Tibial artery (tissue), 4 donors: ENCODE measurements at places on chromosomes 4 and X.

DNA sequence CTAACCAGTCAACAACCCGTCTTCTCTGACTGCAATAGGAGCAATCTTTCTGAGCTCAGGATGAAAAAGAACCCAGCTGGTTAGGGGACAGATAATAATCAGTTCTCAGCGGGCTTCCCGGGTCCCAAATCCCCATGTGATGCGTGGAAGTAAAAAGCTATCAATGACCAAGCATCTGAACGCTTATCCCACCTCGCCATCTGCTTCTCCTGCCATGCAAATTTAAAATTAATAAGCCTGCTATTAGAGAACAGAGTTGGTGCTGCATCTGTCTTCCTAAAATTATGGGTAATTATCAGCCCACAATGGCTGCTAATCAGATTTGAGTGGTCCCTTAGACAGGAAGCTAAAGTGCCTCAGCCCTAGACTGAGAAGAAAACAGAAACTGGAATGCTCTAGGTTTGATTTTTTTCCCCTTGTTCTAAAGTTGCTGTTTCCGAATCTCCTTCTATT, 37.5 kb downstream of the AFAP1 start:
- H3K27me3 ChIP-seq: no peaks in the 10 kb centered on the region
- H3K36me3 ChIP-seq: no peaks in the 10 kb centered on the region
- no peak overlapping the region for H3K4me3 ChIP-seq
- no peaks in the 10 kb centered on the region for H3K4me1 ChIP-seq
- peak overlapping the region; percentile 76 for H3K27ac ChIP-seq

- H3K36me3 ChIP-seq: no peaks in the 10 kb centered on the region
- no peaks in the 10 kb centered on the region for H3K4me1 ChIP-seq
Measured at GRCh38 chrX:70427365-70427764, 4.3 kb downstream of the GDPD2 start.

- H3K27me3 ChIP-seq: no peaks in the 10 kb centered on the region
- H3K36me3 ChIP-seq: no peaks in the 10 kb centered on the region
- H3K4me1 ChIP-seq: peaks cover 2% of the 10 kb centered on the region
- H3K27ac ChIP-seq: no peak overlapping the region
- H3K4me3 ChIP-seq: no peak overlapping the region
Measured at GRCh38 chr4:25856756-25857155, 6.0 kb downstream of the SEL1L3 start.

DNA sequence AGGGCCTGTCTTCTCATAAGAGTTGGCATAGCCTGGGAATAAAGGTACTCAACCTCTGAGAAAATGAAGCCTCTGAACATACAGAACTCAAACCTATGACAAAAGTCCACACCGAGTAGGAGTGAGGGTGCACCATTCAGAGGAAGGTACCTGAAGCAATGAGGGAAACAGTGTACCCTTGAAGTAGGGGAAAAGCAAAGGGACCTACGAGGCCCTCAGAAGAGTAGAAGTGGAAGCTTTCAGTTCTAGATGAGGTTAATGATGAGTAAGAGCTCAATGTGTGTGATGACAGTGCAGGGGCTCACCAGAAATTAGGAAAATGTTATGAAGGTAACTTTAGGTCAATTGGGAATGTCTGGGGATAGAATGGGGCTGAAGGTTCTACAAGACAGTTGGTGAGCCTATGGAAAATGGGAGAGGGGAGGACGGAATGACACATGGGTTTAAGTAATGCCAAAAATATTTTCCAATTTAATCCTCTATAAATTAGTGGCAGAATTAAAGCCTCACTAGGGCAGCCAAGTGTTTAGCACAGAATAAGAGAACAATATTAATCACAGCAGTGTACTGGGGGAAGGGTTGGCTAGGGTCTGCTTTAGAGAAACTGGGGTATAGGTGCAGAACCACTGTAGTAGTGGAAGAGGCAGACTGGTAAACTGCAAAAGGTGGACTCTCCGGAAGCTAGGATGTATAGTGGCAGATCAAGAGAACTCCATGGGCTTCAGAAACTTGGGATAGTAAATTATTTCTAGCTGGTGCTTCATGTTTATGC, 39.8 kb downstream of the RAB33A start:
- DNase-seq: no peak
- H3K4me3 ChIP-seq: no peak overlapping the region
- H3K4me1 ChIP-seq: no peaks in the 10 kb centered on the region
- no peaks in the 10 kb centered on the region for H3K27me3 ChIP-seq
- H3K36me3 ChIP-seq: no peaks in the 10 kb centered on the region
- no peak overlapping the region for H3K27ac ChIP-seq

- H3K4me3 ChIP-seq: no peak overlapping the region
- no peak overlapping the region for H3K27ac ChIP-seq
- no peaks in the 10 kb centered on the region for H3K4me1 ChIP-seq
- DNase-seq: no peak
Measured at GRCh38 chr4:81217779-81218178, 2.8 kb upstream of the PRKG2 start.

DNA sequence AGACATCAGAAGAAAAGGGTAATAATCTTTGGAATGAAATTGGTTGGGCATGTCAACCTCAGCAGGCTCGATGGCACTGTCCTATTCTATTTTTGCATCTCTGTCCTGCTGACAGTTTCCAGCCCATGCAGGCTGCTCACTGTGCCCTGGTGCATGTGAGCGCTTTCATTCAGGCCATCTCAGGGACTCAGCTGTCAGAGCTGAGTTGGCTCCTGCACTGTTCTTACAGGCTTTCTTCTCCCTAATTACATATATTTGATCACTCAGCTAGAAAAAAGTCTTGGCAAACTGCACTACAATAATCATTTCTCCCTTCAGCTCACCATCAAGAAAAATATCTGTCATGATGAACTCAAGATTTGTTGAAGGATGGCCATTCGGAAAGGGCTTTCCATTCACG, 84.7 kb downstream of the RASL11B start:
- H3K27ac ChIP-seq: no peak overlapping the region
- H3K36me3 ChIP-seq: no peaks in the 10 kb centered on the region
- H3K27me3 ChIP-seq: no peaks in the 10 kb centered on the region
- no peak for DNase-seq
- H3K4me1 ChIP-seq: no peaks in the 10 kb centered on the region

DNA sequence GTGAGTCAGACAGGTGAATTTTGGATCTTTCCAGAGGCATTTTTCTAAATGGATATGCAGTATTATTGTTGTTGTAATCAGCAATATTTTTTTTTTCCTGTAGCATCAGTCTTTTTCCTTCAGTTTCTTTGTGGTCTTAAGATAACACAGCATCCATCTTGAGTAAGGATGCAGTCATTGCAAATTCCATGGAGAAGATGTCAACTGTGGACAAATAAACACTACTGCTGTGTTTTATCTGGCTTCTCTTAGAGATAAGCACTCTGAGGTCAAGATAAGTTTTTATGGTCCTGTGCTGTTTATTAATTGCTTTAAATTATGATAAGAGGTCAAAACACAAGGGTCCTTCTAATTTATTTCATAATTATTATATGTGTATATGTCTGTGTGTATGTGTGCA, 1255.7 kb downstream of the ADGRL3 start:
- H3K4me1 ChIP-seq: no peaks in the 10 kb centered on the region
- H3K27me3 ChIP-seq: no peaks in the 10 kb centered on the region
- no peak overlapping the region for H3K27ac ChIP-seq
- H3K4me3 ChIP-seq: no peak overlapping the region
- no peak for DNase-seq
- H3K36me3 ChIP-seq: no peaks in the 10 kb centered on the region

- H3K36me3 ChIP-seq: no peaks in the 10 kb centered on the region
- H3K4me1 ChIP-seq: no peaks in the 10 kb centered on the region
- H3K27me3 ChIP-seq: peaks cover 2% of the 10 kb centered on the region
- no peak overlapping the region for H3K27ac ChIP-seq
- no peak overlapping the region for H3K4me3 ChIP-seq
Measured at GRCh38 chr4:108345862-108346817, 177.4 kb upstream of the LEF1 start.

DNA sequence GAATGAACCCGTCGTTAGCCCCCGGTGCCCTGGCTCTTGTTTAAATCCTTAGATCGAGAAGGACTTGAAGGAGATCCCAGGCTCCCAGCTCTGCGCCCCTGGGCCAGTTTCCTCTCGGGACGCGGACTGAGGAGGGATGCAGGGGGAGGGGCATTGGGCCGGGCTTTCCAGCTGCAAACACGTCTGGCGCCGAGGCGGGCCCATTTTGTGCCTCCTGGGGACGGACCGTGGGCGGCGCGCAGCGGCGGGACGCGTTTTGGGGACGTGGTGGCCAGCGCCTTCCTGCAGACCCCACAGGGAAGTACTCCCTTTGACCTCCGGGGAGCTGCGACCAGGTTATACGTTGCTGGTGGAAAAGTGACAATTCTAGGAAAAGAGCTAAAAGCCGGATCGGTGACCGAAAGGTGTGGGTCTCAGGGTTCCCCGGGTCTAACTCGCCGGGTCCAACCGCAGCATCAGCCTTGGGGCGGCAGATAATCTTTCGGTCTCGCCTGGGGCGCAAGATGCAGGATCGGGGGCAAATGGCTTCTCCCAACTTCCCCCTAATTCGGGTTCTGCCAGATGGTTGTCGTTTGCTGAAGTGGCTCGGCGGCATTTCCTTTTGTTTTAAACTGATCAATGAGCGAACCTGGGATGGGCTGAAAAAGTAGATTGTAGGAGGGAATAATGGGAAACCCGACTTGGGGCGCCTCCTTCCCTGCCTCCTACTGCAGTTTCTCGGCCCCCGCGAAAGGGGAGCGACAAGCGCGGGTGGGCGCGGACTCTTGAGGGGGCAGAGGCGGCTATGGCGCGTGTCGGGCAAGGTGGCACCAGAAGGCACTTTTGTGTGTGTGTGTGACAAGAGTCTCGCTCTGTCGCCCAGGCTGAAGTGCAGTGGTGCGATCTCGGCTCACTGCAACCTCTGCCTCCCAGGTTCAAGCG, 2.9 kb downstream of the PDGFRA start:
- peaks cover 64% of the 10 kb centered on the region for H3K4me1 ChIP-seq
- H3K27me3 ChIP-seq: peaks cover 57% of the 10 kb centered on the region
- no peaks in the 10 kb centered on the region for H3K36me3 ChIP-seq
- peak overlapping the region; percentile 82 for H3K27ac ChIP-seq
- H3K4me3 ChIP-seq: peak overlapping the region; percentile 58

- H3K27me3 ChIP-seq: no peaks in the 10 kb centered on the region
- H3K27ac ChIP-seq: no peak overlapping the region
- DNase-seq: no peak
- H3K4me1 ChIP-seq: no peaks in the 10 kb centered on the region
- no peak overlapping the region for H3K4me3 ChIP-seq
- H3K36me3 ChIP-seq: no peaks in the 10 kb centered on the region
Measured at GRCh38 chr4:138238521-138239292, 3.4 kb downstream of the SLC7A11 start.

GRCh38 chrX:150967786-150968185, 15.3 kb upstream of the HMGB3 start:
- H3K4me3 ChIP-seq: no peak overlapping the region
- no peaks in the 10 kb centered on the region for H3K36me3 ChIP-seq
- DNase-seq: no peak
- no peaks in the 10 kb centered on the region for H3K27me3 ChIP-seq
- no peak overlapping the region for H3K27ac ChIP-seq

- H3K4me1 ChIP-seq: no peaks in the 10 kb centered on the region
- no peaks in the 10 kb centered on the region for H3K36me3 ChIP-seq
- H3K4me3 ChIP-seq: no peak overlapping the region
- DNase-seq: no peak
- H3K27me3 ChIP-seq: no peaks in the 10 kb centered on the region
Measured at GRCh38 chrX:49972328-49972860, 50.0 kb downstream of the CLCN5 start.

GRCh38 chr4:24209906-24210305, 320.1 kb upstream of the PPARGC1A start:
- no peak overlapping the region for H3K4me3 ChIP-seq
- H3K36me3 ChIP-seq: no peaks in the 10 kb centered on the region
- H3K27me3 ChIP-seq: no peaks in the 10 kb centered on the region
- DNase-seq: no peak

DNA sequence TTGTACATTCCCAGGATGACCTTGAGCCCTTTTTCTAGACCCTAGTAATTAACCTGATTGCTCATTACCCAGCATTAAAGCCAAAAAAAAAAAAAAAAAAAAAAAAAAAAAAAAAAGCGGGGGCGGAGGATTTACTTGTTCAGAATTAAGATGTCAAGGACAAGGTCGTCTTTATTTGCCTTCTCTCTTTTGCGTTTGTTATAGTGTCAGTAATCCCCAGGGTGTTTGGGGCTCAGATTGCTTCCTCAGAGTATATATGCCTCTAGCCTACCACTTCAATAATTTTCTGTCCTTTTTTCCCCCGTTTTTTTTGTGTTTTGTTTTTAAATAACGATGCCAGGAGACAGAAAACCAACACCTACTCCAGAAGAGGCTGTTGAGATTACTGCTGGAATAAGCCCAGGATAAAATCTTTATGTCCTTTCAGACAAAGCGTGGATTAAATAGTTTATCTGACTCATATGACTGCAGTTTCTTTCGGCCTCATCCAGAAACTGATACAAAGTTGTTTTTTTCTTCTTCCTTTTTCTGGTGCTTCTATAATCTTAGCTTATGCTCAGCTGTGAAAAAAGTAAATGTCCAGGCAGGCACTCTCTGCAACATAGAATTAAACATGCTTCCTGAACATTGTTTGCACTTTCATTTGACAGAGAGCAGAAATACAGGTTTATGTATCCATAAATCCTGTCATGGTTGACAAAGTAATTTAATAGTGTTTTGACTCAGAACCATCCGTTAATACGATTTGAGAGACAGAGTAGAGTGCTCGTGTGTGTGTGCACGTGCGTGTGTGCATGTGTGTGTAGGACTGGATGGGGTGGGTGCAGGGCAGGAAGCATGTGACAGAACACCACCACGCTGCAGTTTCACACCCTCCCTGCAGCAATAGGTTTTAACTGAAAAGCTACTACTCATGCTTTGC, 138.6 kb downstream of the AFF1 start:
- no peak overlapping the region for H3K4me3 ChIP-seq
- no peak overlapping the region for H3K27ac ChIP-seq
- H3K4me1 ChIP-seq: peaks cover 35% of the 10 kb centered on the region
- H3K27me3 ChIP-seq: no peaks in the 10 kb centered on the region

GRCh38 chrX:42450228-42450627, 327.7 kb downstream of the PPP1R2C start:
- no peaks in the 10 kb centered on the region for H3K4me1 ChIP-seq
- H3K27me3 ChIP-seq: no peaks in the 10 kb centered on the region
- no peak overlapping the region for H3K4me3 ChIP-seq
- DNase-seq: no peak

GRCh38 chr4:105509714-105510113, 35.9 kb upstream of the PPA2 start:
- no peaks in the 10 kb centered on the region for H3K4me1 ChIP-seq
- H3K4me3 ChIP-seq: no peak overlapping the region
- no peak overlapping the region for H3K27ac ChIP-seq

- H3K4me1 ChIP-seq: peaks cover 22% of the 10 kb centered on the region
- no peaks in the 10 kb centered on the region for H3K27me3 ChIP-seq
- H3K4me3 ChIP-seq: no peak overlapping the region
- no peak overlapping the region for H3K27ac ChIP-seq
- no peak for DNase-seq
- no peaks in the 10 kb centered on the region for H3K36me3 ChIP-seq
Measured at GRCh38 chr4:176789955-176790354, 2.8 kb downstream of the VEGFC start.
